Sciatic nerve (tissue), 2 donors: ENCODE measurements at places on chromosomes 2 and 18. TPM values are rescaled to one million over a fixed set of nuclear protein-coding genes. Genes with fewer than 3 reads are reported as not detected.

NUP35 gene
- 21.1 TPM for total RNA-seq

NCK2 gene
- 31.0 TPM for total RNA-seq

IKZF2 gene
- 22.1 TPM for total RNA-seq

CFAP221 gene
- 1.8 TPM for total RNA-seq

ETAA1 gene
- 12.9 TPM for total RNA-seq

SRD5A2 gene
- not detected for total RNA-seq

SCYGR3 gene
- not detected for total RNA-seq

CABYR gene
- total RNA-seq: 1.5 TPM
